Activated CD8-positive, alpha-beta memory T cell treated with anti-CD3 and anti-CD28 coated beads for 48 hours (primary cell): ENCODE measurements at places on chromosomes 16 and 17.

DNA sequence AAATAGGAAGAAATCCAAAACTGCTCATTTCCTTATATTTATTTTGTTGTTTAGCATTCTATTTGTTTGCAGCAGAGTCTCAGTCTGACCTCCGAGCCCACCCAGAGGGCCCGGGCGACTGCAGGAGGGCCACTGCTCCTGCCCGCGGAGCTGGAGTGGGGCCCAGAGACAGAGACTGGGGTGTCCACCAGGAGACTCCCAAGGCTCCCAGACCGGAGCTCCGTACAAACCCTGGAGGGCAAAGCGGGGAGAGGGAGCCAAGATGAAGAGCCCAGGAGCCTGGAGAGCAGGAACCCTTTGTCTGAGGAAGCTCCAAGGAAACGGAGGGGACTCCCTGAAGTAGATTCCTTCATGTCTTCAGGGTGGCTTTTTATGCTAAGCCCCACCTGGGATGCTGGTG, 57.9 kb downstream of the AXIN2 start:
- no peak for DNase-seq

GRCh38 chr16:884232-884631, 83.7 kb upstream of the GNG13 start:
- no peak for DNase-seq

GRCh38 chr16:52367821-52368220, 179.1 kb downstream of the TOX3 start:
- no peak for DNase-seq

DNA sequence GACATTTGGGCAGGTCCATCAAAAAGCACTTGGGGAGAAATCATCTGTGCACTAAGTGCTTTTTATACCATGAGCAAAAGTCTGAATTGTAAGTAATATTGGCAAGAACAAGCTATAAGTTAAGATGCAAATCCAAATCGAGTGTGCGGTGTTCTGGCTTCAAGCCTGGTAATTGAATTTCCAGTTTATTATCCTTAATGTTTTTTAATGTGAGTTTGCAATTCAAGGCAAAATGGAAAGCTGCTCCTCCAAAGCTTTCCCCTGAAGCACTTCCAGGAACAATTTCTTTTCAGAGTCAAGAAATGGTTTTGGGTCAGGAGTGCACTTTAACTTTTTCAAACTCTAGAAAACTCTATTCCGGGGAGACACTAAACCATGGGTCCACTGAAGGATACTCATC, 445.7 kb downstream of the TOX3 start:
- no peak for DNase-seq

GRCh38 chr17:5211458-5211857, 19.8 kb upstream of the ZNF594 start:
- no peak for DNase-seq

DNA sequence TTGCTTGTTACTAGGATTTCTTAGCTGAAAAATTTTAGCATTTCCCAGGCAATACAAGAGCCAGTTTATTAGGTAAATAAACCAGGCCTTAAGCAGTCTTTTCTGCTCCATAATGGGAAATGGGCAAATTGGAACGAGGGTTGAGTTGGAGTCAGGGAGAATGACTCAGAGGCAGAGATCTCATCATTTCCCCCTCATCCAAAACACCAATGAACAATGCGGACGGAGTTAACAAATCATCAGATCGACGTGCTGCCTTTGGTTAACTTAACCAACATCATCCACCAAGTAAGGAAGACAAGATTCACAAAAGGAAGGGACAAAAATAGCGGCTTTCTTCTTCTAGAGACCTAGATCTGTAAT, 243.5 kb downstream of the STX8 start:
- DNase-seq = no peak

GRCh38 chr17:58370309-58370708, 18.3 kb upstream of the SUPT4H1 start:
- no peak for DNase-seq

- no peak for DNase-seq
Observed at GRCh38 chr17:64780096-64781013, 118.2 kb upstream of the SMURF2 start.

DNA sequence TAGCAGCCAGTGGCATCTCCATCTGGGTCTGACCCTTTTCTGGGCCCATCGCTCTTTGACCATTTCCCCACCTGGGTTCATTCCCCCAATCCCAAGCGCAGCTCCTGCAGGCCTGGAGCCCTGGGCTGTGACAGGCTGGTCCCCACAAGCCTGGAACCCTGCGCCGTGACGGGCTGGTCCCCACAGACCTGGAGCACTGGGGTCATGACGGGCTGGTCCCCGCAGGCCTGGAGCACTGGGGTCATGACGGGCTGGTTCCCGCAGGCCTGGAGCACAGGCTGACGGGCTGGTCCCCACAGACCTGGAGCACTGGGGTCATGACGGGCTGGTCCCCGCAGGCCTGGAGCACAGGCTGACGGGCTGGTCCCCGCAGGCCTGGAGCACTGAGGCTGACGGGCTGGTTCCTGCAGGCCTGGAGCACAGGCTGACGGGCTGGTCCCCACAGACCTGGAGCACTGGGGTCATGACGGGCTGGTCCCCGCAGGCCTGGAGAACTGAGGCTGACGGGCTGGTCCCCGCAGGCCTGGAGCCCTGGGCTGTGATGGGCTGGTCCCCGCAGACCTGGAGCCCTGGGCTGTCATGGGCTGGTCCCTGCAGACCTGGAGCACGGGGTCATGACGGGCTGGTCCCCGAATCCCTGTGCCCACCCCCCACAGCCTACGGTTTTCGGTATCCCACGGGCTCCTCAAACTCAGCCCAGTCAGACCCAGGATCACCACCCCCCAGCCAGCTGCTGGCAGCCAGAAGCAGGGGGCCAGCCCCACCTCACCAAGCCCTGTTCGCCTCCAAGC, 16.6 kb downstream of the TMC6 start:
- DNase-seq = no peak

- no peak for DNase-seq
Observed at GRCh38 chr17:56624309-56624708, 30.8 kb downstream of the NOG start.

DNA sequence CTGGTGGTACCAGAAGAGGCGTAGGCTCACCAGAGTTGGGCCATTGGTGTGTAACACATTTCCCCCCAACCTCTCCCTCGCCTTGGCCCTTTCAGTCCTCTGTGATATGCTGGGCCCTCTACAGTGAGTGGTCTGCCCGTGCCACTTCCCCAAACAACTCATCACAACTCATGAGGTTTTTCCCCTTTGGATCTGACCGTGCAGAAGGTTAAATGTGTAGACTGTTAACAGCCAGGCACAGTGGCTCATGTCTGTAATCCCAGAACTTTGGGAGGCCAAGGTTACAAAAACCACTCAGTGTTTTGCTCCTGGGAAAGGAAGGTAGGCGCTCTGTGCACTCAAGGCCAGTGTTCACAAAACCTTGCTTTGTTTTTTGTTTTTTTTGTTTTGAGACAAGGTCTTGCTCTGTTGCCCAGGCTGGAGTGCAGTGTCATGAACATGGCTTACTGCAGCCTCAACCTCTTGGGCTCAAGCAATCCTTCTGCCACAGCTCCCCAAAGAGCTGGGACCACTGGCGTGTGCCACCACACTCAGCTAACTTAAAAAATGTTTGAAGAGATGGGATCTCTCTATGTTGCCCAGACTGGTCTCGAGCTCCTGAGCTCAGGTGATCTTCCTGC, 11.3 kb upstream of the CYB5B start:
- DNase-seq = no peak

DNA sequence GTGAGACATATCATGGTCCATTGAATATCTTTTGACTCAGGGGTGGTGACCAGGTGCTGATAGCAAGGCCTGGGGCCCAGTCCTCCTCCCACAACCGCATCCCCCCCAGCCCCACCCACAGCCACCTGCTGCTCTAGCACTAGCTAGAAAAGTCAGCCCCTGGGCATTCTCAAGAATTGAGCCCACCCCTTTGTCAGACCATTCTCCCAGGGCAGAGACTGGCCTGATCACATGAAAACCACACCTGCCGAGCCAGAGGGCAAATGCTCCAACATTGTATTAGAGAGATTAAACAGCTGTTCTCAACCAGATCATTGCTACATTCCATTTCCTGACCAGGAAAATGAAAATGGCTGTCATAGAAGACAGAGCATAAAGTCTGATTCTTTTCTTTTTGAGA, 62.4 kb downstream of the RAB11FIP4 start:
- no peak for DNase-seq

- DNase-seq = no peak
Observed at GRCh38 chr17:73141411-73141810, 23.4 kb upstream of the SSTR2 start.

- no peak for DNase-seq
Observed at GRCh38 chr17:46979147-46979863, at the start of gene RPRML. Gene RPRML (minus strand): TSS chr17:46979253. CDS start chr17:46979007, 246 bp downstream.

- no peak for DNase-seq
Observed at GRCh38 chr17:59845595-59846393, 46.9 kb downstream of the TUBD1 start.

GRCh38 chr16:68664297-68664696, 19.2 kb downstream of the CDH3 start:
- no peak for DNase-seq

GRCh38 chr17:82063424-82064415, 1.9 kb downstream of the DUS1L start:
- no peak for DNase-seq

DNA sequence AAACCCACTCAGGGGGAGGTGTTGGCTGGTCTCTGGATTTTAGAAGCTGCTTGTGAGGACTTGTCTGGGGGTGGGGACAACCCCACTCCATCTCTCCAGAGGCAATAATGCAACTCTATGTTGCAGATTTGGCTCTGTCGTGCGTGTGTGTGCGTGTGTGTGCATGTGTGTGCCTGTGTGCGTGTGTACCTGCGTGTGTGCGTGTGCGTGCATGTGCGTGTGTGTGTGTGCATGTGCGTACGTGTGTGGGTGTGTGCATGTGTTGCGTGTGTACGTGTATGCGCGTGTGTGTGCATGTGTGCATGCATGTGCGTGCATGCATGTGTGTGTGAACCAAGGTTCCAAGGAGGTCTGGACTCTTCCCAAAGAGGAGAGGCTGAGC, 120.4 kb upstream of the LHX1 start:
- DNase-seq = no peak

DNA sequence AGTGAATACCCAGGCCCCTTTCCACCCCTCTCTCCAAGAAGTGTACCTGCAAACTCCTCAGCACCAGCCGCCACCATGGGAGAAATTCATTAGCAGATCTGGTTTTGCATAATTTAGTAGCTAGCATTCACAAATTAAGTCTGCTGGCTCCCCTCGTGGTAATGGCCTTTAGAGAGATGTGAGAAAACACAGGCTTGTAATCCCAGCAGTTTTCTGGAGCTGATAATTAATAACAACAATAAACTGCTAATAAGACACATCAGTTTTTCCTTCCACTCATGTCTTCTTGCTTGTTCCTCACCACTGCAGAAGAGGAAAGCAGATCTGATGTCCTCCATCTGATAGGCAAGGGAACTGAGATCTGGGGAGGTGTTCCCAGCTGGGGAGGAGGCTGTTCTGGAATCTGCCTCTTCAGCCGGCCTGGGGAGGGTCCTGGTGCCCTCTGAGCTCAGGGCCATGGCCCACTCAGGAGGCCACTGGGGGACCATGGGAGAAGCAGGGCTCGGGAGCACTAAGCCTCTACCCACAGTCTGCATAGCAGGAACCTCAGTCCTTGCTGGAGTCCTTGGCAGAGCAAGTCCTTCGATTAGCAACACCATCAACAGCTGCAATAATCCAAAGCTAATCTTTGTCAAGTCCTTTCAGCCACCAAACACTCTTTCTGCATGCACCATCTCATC, 74.2 kb upstream of the DNAJA2 start:
- no peak for DNase-seq

DNA sequence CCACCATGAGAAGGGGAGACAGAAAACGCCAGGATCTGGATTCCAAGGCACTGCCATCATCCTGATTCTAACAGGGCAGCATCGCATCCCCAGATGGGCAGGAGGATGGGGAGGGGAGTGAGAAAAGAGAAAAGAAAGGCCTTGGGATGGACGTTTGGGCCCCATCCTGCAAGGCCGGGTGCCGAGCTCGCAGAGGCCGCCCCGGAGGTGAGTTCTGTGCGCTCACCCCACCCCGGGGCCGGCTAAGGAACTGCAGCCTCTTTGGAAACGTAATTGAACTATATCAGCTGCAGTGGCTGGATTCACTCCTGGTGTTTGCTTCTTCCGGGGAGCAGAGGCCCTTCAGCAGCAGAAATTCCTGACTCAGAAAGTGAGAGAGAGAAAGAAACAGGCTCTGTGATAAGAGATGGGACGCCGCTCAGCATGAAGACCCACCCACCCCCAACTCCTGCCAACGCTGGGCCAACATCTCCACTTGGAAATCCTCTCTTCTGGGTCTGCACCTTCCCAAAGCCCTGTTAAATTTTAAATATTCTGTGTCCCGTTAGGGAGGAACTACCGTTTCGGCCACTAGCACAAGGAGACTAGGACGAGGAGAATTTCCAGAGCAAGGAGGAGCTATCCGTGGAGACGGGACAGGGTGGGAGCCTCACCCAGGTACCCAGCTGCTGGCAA, 8.5 kb upstream of the SSTR2 start:
- DNase-seq = no peak

DNA sequence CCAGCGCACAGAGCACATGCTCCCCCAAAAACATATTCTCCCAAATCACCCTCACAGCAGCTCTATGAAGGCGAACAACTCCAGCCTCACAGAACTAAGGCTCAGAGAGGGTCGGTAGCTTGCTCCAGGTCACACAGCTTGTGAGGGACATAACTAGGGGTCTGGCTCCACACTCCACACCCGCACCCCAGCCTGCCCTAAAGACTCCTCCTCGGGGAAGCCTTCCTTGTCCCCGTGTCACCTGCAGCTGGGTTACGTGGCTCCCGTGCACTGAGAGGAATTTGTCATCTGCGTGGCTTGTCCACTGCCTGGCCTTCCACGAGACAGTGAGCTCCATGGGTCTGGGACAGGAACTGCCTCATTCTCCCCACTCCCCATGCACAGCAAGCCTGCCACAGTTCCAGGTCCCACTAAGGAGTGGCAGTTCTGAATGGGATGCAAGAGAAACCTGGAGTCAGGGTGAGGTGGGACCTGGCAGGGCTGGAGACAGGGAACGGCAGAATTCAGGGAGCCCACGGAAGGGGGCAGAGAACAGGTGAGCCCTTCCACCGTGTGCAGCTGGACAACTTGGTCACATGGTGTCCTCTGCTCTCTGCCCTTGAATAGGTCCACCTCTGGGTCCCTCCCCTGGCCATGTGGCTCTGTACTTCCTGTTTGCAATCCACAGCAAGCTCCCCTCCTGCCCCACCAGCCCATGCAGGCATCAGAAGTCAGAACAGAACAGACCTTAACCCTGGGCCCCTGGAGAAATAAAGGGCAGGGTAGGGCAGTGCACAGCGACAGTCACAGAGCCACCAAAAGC, 27.4 kb downstream of the TNFRSF13B start:
- DNase-seq = no peak

- no peak for DNase-seq
Observed at GRCh38 chr16:85072076-85072860, 40.0 kb downstream of the CIBAR2 start.

GRCh38 chr17:43803758-43804157, 23.5 kb downstream of the CFAP97D1 start:
- DNase-seq = no peak

DNA sequence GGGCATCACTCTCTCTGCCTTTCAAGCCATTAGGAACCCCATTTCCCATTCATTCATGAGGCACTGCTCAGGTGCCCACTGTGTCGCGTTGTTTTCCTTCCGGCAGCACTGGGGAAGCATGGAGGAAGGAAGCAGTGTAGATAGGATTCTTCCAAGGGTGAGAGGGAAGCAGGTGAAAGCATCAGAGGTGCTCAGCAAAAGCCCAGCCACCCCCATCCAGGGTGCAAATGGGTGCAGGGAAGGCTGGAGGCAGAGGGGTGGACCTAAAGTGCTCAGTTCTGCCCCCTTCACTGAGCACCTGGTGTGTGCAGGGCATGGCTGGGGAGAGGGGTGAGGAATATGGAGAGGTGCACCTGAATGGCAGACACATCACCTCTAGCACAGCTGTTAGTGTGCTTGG, 3.4 kb upstream of the NXPH3 start:
- DNase-seq = no peak

- no peak for DNase-seq
Observed at GRCh38 chr16:13606804-13607203, 313.1 kb upstream of the ERCC4 start.
